Cerebellar nuclear complex (tissue), 1 donor: ENCODE measurements at places on chromosomes 4 and X.

DNA sequence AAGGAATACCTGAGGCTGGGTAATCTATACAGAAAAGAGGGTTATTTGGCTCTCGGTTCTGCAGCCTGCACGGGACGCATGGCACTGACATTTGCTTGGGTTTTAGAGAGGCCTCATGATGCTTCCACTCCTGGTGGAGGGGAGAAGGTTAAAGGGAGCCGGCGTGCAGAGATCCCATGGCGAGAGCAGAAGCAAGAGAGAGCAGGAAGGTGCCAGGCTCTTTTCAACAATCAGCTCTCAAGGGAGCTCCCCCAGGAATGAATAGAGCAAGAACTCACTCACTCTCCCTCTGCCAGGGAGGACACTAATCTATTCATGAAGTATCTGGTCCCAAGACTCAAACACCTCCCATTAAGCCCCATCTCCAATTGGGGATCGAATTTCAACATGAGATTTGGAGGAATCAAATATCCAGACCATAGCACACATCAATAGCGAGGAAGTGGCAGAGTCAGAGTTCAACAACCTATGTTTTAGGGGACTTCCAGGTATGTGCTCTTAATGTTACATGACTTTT, 109.8 kb downstream of the SORBS2 start:
- DNase-seq = no peak

GRCh38 chr4:185269286-185269685, 59.9 kb downstream of the SNX25 start:
- no peak for DNase-seq

DNA sequence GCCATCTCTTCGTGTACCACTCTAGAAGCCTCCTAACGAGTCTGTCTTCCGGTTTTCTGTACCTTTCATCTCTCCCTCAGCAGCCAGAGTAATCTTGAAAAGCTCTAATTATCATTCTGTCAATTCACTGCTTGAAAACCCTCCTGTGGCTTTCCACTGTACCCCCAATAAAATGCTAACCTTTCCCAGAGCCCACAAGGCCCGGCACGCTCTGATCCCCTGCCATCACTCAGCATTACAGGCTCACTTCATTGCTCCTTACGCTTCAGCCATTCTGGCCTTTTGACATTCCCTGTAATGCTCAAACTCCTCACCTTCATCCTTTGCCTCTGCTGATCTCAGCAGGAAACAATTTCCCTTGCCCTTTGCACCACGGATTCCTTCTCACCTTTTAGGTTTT, 112.9 kb downstream of the ARHGAP10 start:
- no peak for DNase-seq

- no peak for DNase-seq
Observed at GRCh38 chrX:41781500-41781899, 57.5 kb downstream of the GPR82 start.

GRCh38 chrX:37767430-37767829, 12.4 kb upstream of the CYBB start:
- no peak for DNase-seq

- no peak for DNase-seq
Observed at GRCh38 chrX:153635788-153636668, 11.0 kb upstream of the DUSP9 start.

GRCh38 chr4:93771640-93772411, 56.7 kb upstream of the ATOH1 start:
- DNase-seq = no peak

GRCh38 chr4:124697441-124697840, 15.1 kb downstream of the ANKRD50 start:
- no peak for DNase-seq

GRCh38 chrX:40104985-40105834, 7.5 kb upstream of the BCOR start:
- DNase-seq = no peak

DNA sequence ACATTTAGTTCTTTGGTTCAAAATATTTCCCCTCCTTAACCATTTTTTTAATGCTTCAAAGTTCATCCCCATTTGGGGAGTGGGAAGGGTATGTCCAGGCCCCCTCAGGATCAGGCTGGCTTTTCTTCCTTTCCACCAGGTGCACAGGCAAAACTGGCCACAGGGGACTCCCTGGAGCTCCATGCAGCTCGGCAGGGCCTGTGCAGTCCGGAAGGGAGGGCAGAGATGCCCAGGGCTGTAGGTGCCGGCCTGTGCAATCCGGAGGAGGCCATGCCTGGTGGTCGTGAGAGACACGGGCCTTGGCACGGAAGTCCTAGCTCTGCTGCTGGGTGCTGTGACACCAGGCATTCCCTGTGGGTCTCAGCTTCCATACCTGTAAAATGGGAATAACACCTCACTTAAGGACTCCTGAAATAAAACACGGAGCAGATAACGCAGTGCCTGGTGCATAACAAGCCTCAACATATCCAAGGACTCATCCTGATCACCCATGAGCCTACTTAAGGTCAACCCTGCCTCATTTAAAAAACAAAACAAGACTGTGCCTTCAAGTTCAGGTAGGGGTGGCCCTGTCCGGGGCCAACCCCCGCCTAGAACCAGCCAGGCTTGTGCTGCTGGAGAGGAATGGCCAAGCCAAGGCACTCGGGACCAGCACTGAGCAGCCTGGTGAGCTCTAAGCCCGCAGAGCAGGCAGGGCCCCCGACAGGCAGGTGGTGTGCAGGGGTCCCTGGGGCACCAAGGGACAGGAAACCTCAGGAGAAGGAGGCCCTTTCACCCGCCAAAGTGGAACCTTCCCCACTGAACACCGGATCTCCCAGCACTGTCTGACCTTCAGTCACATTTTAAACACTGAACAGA, 21.2 kb upstream of the CYP4V2 start:
- no peak for DNase-seq

DNA sequence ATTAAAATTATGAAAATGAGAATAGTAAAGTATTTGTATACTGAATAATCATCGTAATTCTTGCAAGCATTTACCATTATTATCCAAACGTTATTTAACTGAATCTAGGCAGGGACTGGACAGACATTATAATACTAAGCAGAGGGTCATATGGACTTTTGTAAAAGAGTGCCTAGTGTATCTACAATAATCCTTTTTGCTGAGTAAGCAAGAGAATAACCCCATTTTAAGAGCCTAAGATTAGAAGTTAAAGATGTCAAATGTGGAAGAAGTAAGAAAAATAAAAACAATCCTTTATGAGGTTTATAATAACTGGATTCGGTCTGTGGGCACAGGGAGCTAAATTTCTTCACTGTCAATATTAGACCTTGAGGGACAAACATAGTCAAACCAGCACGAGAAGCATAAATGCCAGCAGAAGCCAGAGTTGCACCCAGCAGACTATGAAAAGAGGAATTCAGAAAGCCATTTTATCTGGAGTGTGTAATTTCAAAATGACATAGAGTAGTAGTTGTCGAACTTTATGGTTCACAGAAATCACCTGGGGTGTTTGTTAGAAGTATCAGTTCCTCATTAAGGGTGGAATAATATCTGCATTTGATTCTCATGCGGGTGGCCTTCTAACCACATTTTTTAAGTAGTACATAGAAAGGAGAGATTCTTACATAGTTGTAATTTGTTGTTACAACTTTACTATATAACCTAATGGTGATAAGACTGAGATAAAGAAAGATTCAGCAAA, 39.7 kb upstream of the DCLK2 start:
- no peak for DNase-seq

DNA sequence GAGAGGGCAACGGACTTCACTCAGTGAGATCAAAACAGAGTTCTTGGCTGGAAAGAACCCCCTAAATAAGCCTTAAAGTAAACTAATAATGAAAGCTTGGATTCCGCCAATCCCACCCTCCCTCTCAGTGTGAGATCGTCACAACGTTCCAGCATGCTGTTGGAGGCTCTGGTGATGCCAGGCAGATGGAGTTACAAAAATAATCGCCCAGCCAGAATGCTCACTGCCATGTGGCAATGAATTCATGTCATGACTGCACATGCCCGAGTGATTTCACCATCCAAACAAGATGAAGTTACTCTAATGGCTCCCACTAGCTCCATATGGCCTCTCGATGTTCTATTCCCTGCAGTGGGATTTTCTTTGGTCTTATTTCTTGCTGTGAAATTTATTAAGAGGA, 248.0 kb downstream of the SPATA18 start:
- peak; percentile 95 for DNase-seq

GRCh38 chrX:22424919-22425318, 152.2 kb downstream of the CBLL2 start:
- DNase-seq = no peak

- DNase-seq = no peak
Observed at GRCh38 chr4:1122505-1122904, 9.1 kb upstream of the RNF212 start.

DNA sequence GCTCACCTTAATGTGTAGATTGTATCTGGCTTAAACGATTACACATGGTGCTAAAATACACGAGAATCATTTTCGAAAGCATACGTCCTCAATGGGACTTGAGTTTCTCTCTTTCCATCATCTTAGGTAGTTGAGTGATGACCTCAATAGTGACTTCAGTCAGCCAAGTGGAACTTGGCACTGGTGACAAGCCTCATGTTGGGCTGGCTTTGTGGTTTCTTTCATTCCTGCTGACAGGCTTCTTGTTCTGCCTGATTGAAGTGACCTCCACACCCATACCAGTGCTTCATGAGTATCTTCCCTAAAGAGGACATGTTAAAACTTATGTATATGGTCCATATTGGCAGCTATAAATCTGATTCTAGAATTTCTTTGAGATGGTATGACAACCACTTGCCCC, 159.1 kb upstream of the WDR1 start:
- no peak for DNase-seq

- DNase-seq = no peak
Observed at GRCh38 chr4:111466811-111467604, 678.2 kb upstream of the FAM241A start.

GRCh38 chr4:170167678-170168077, 77.9 kb upstream of the AADAT start:
- DNase-seq = no peak

DNA sequence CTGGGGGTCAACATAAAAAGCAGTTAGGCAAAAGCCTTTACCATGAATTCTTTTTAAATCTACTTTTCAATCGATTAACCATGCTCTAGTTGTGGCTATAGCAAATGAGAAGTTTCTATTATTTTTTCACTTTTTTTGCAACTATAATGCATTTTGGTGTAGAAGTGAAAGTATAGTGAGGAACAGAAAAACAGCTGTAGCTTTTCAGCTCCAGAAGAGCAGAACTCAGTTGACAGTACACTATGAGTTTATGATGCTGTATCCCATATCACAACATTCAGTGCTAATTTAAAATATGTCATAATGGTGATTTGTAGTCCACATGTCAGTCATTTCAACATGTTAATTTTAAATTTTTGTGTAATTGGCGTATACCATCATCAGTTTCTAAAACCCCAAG, 8.7 kb upstream of the MUC7 start:
- DNase-seq = no peak

- DNase-seq = no peak
Observed at GRCh38 chrX:74779175-74779574, 146.1 kb downstream of the NEXMIF start.

DNA sequence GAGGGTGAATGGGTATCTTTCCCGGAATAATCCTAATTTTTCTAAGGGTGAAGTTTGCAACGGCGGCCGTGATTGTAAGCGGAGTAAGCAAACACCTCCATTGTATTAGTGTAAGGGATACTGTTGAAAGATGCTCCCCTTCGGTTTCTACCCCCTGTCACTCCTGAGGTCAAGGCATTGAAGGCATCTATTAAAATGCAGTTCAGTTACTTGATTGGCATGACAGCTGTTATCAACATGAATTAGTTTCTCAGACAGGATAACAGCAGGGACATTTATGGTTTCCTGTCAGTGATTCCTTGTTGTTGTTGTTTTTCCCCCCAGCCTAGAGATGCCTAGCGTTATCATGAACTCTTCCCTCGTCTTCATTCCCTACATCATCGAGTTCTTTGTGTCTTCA, 552 bp downstream of the SLC25A14 start:
- DNase-seq = no peak

- DNase-seq = no peak
Observed at GRCh38 chr4:142406499-142406835, 439.6 kb downstream of the INPP4B start.

DNA sequence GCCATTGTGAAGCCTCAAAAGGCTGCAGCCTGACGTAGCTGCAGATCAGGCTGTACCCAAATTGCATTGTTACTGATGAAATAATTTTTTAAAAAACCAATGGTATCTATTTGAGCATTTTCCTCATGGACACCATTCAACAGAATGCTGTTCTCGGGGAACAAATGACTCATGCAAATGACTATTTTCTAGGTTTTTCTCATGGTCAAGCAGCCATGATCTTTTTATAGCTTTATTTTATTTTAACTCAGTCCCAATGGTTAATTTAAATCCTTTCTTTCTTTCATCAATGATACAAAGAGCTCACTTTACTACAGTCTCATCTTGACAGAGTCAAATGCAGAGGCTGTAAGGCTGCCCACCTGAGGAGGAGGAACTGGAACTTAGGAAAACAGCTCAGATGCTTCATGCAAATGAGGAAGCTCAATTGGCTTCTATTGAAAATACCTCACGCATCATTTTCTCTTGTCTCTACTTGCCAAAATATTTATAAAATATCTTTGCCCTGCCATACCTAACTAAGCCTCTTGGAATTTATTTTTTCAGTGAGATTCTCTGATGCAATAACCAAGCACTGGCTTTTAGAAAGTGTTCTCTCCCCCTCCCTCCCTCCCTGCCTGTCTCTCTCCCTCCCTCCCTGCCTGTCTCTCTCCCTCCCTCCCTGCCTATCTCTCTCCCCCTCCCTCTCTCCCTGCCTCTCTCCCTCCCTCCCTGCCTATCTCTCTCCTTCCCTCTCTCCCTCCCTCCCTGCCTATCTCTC, 81.0 kb downstream of the SORBS2 start:
- DNase-seq = no peak

GRCh38 chr4:81870275-81870674, 398.6 kb upstream of the RASGEF1B start:
- no peak for DNase-seq

DNA sequence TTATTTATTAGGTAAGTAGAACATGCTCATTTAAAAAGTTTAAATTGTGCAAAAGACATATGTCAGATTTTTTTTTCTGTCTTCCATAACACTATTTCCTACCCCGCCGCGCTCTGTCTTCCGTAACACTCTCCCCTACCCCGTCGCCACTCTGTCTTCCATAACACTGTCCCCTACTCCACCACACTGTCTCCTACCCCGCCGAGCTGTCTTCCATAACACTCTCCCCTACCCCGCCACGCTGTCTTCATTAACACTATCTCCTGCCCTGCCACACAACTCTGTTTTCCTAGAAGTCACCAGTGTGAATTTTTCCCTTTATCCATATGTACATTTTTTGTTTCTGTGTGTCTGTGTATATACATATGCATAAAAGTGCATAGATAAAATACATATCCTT, 4.4 kb downstream of the MSMO1 start:
- no peak for DNase-seq

DNA sequence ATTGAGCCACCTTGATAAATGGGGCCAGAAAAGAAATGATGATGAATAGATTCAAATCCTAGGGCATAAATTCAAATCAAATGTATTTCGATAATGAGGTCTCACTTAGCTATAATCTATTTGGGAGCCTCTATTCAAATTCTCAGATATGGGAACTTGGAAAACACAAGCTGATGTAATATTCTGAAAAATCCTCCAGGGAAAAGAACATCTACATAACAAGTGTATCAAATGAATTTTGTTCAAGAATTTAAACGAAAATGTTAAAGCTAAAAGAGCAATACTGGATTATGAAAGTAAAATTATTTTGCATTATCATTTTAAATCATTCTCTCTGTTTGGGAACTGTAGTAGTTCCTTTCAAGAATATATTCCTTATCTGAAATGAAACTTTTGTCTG, 38.9 kb upstream of the RAP1GDS1 start:
- DNase-seq = no peak
